BJ (cell line): ENCODE measurements at places on chromosomes 2 and 18. TPM values are rescaled to one million over a fixed set of nuclear protein-coding genes. Genes with fewer than 3 reads are reported as not detected.

The CCDC74B gene
- polyA plus RNA-seq, result 2.7 and 5.3 TPM in 2 replicates

The CNNM3 gene
- 7.6 and 9.8 TPM in 2 replicates for polyA plus RNA-seq

The CCDC121 gene
- 0.58 and 0.86 TPM in 2 replicates for polyA plus RNA-seq

The IL37 gene
- not detected in 2 replicates for polyA plus RNA-seq

The EPAS1 gene
- 312 and 531 TPM in 2 replicates for polyA plus RNA-seq

The LCT gene
- polyA plus RNA-seq, result not detected in 2 replicates

The ZNF532 gene
- polyA plus RNA-seq, result 69.6 and 75.3 TPM in 2 replicates

The CHN1 gene
- 93.0 and 167 TPM in 2 replicates for polyA plus RNA-seq

The SPIRE1 gene
- 11.6 and 16.4 TPM in 2 replicates for polyA plus RNA-seq

The REG1B gene
- polyA plus RNA-seq, result not detected in 2 replicates

The VWA3B gene
- polyA plus RNA-seq, result not detected in 2 replicates
